DMS153 (cell line): ENCODE measurements at places on chromosomes 16 and 17.

GRCh38 chr17:32912218-32912897 is 15.6 kb upstream of the TMEM98 start:
- DNase-seq: peak; percentile 79

GRCh38 chr16:85090873-85091521 is 21.3 kb downstream of the CIBAR2 start:
- no peak for DNase-seq

GRCh38 chr16:84477661-84478060 is 26.8 kb downstream of the MEAK7 start:
- DNase-seq: no peak

DNA sequence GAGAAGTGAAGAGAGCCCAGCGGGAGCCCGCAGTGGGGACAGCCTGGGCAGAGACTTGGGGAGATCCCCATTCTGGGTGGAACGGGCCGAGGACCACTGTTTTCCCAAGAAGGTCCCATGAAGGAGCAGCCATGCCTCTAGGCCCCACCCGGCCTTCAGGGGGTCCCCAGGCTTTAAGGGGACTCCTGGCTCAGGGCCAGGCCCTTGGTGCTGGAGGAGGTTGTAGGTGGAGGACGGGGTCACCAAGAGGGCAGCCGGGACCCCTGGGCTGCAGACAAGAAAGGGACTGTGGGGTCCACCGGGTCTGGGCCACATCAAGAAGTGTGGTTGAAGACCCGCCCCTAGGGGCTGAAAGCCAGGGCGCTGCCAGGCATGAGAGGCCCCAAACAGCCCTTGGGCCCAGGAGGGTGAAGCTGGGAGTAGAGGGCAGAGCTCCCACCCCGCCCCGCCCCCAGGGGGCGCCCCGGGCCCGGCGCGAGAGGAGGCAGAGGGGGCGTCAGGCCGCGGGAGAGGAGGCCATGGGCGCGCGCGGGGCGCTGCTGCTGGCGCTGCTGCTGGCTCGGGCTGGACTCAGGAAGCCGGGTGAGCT is at the start of gene PRSS21:
PRSS21 (plus strand) TSS at position 487 of the 589 bp plus-strand sequence; CDS start at position 519, 32 bp downstream.
- no peak for DNase-seq

GRCh38 chr17:58336456-58337209 is 8.0 kb upstream of the TSPOAP1 start:
- DNase-seq: no peak

DNA sequence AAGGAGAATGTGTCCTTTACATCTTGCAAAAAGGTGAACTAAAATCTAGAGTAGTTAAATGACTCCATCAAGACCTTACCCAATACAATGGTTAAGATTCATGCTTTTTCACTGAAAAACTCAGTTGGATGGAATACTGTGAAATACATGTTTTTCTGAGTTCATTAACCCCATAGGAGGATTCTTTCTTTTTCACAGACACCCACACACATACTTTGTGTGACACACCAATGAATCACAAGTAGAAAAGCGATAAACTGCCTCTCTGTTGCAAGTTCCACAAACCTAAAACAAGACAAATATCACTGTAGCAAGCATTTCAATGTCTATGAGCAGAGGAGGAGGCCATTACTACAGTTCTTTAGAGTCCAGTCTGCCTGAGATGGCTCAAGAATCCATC is 258.8 kb upstream of the CDH5 start:
- no peak for DNase-seq

DNA sequence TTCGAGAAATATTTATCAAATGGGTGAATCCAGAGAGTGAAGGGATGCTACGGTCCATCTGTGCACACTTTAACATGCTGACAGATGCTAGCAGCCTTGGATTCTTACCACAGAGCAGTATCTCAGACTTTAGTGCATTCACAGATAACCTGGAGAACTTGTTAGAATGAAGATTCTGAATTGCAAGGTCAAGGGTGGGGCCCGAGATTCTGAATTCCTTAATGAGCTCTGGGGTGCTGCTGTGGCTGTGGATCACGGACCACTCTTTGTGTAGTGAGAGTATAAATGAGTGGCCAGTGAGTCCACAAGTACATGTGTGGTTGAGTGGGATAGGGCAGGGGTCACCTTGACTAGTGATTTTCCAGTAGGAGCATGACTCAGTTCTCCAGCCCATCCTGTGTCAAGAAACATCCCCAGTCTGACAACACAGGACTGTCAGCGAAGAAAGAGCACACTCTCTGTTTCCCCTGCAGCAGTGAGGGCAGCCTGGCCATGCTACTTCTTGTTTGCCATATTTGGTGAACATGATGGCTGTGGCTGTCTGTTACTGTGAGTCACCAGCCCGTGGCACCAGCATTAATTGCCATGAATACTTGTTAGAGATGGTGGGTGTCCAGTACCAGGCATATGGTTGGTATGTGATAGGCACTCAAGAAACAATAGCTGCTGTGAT is 13.0 kb upstream of the SALL1 start:
- DNase-seq: no peak

- DNase-seq: no peak
Measured at GRCh38 chr17:47693731-47694580, at the start of gene TBKBP1. TBKBP1 (plus strand) TSS chr17:47694161; CDS start chr17:47696113, 1,952 bp downstream.

GRCh38 chr17:18226284-18226945 is 980 bp downstream of the LLGL1 start:
- DNase-seq: no peak

- DNase-seq: no peak
Measured at GRCh38 chr16:72206299-72206698, 34.3 kb upstream of the PMFBP1 start.

GRCh38 chr17:67417507-67417906 is 40.4 kb downstream of the PITPNC1 start:
- no peak for DNase-seq

- DNase-seq: no peak
Measured at GRCh38 chr17:27586203-27586721, 44.7 kb upstream of the LGALS9 start.

GRCh38 chr16:70749681-70750601 is 51.0 kb downstream of the VAC14 start:
- DNase-seq: no peak

DNA sequence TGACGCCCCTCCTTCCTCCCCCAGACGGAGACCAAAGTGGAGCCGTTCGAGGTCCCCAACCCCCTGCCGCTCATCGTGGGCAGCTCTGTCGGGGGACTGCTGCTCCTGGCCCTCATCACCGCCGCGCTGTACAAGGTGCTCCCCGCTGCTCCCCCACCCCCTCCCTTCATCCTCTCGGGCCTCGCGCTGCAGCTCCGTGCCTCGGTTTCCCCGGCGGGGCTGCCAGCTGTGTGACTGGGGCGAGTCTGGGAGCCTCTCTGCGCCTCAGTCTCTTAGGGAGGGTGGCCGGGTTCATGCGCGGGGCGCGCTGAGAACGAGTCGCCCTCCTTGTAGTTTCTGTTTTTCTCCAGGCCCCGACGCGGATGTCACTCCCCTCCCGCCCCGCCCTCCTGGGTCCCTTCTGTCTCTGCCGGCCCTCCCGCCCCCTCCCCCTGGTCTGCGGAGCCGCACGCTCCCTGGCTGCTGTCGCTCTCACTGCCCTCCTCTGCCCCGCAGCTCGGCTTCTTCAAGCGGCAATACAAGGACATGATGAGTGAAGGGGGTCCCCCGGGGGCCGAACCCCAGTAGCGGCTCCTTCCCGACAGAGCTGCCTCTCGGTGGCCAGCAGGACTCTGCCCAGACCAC is 23.7 kb upstream of the ITGAX start:
- no peak for DNase-seq

DNA sequence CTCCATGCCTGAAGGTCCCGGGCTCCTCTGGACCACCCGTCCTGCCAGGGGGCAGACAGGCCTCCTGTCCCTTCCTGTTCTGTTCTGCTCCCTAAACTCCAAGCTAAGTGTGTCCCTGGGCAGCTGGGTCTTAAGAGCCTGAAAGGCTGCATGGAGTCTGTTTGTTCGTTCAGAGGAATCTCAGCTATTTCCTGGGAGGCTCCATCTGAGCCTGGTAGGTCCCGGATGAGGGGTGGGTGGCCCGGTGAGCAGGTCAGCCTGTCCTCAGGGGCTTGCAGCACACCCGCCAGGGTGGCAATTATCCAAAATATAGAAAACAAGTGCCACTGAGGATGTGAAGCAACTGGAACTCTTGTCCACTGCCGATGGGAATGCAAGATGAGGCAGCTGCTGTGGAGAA is 12.6 kb downstream of the ACTG1 start:
- DNase-seq: no peak
